Cortex of kidney (tissue), 1 donor: ENCODE measurements at places on chromosomes 2 and 18.

DNA sequence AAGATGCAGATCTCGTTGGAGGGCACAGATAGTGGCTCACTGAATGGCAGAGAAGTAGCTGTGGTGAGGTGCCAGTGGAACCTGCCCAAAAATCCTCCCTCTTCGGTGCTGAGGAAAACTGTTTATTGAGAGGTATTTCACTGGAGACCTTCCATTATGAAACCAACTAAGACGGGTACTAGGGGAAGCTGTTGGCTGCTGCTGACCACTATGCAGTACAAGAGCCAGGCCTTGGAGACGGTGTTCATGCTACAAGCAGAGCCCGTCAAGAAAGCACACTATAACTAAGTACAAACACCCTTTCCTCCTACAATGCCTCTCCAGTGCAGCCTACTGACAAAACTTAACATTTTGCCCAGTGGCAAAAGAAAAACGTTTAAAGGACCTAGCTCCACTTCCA, 4.6 kb downstream of the ARL5A start:
- DNase-seq: no peak

- DNase-seq: no peak
Observed at GRCh38 chr2:79292239-79292957, 132.8 kb upstream of the REG3A start.

- no peak for DNase-seq
Observed at GRCh38 chr2:222468346-222468745, 44.0 kb downstream of the SGPP2 start.

- no peak for DNase-seq
Observed at GRCh38 chr2:235901243-235901642, 266.9 kb downstream of the GBX2 start.

DNA sequence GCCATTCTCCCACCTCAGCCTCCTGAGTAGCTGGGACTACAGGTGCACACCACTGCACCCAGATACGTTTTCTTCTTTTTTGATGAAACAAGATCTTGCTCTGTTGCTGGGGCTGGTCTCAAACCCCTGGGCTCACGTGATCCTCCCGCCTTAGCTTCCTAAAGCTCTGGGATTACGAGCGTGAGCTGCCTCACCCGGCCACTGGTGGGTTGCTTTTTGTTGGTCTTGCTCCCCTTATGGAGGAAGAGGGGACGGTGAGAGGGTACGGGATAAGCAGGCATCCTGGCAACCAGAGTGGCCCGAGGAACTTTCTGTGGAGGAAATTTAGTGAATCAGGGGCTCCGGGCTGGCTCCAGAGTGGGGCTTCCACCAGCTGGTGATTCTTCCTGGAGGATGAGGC, 222.3 kb downstream of the HDAC4 start:
- no peak for DNase-seq

GRCh38 chr2:23069923-23070322, 315.1 kb upstream of the KLHL29 start:
- no peak for DNase-seq

- DNase-seq: no peak
Observed at GRCh38 chr2:196504788-196505187, 134.7 kb upstream of the CCDC150 start.

- DNase-seq: no peak
Observed at GRCh38 chr2:63053081-63053888, 2.7 kb downstream of the OTX1 start.

DNA sequence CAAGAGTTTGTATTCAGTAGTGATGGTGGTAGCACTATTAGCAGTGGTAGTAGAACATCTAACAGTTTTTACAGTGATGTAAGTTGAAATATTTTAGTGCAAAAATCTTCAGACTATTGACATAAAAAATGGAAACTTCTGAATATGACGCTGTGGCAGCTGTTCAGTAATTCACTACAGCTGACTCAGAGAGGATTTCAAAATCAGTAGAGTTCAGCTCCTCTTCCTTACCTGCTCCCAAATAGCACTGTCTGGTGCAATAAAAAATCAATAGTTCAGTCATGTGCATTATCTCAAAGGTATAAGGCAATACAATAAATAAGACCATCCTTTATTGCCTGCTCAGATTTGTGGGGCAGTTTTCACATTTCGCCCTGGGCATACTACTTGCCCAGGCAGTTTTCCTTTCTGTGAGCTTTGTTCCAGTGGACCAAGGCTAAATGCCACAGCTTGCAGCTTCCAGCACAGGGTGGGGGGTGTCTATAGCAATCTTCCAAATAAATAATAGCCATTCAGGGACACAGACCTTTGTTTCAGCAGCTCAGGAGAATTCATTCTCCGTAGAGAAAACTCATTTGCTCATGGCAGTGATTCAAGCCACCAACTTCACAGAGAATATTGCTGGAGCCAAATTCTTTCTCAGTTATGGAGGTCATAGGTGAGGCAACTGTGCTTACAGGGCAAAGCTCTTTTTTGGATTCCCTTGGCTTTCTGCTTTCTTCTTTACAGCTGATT, 33.9 kb upstream of the GORASP2 start:
- no peak for DNase-seq

DNA sequence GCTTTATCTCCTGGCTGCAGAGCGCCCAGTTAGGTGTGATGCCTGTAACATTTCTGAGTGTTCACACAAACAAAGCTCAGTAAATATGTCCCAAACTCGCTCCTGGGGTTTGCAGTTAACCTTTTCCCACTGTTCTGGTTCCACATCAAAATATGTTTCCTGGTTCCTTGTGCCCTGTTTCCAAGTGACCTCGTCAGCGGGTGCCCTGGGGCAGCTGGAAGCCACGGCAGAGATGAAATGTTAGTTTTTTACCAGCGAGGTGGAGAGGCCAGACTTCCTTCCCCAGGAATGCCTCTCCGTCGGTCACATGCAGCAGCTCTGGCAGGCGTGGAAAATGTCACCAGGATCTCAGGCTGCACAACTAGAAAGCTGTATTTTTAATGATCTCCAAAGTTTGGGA, 18.2 kb downstream of the NFATC1 start:
- DNase-seq: no peak

DNA sequence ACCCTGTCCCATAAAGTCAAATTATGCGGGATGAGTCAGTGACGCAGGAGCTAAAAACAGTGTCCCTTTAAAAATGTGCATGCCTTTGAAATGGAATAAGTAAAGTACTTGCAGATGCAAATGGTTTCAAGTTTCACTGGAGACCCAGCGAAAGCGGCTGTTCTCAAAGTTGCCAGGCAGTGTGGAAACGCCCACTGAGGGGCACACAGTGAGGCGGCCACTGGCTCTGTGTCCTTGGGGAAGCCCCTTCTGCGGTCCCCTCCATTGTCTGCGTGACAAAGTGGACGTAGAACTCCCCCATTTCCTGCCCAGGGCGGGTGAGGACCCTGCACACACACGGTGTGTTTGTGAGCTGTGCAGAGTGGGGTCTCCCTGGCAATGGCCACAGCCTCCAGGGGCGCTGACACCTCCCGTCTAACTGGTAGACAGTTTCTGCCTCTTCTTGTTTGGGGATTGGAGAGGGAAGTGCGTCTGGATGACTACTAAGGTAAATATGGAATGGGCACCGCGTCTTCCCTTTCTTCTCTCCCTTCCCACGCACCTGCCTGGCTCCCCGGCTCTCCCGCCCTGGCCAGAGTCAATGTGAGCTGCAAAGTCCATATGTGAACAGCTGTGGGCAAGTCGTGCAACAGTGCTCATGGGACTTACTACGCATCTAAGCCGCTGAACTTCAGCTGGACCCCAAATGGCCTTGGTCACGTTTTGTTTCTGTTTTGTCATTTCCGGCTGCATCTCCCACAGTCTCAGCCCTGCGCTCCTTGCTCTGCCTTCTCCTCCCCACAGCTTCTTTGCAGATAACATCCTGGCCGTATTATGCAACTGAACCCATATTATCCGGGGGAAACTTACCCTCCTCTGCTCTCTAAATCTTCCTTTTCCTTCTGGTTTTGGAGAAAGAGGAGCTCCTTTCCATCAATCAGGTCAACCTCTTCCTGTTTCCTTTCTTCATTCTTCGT, 33.7 kb upstream of the ZNF516 start:
- no peak for DNase-seq

DNA sequence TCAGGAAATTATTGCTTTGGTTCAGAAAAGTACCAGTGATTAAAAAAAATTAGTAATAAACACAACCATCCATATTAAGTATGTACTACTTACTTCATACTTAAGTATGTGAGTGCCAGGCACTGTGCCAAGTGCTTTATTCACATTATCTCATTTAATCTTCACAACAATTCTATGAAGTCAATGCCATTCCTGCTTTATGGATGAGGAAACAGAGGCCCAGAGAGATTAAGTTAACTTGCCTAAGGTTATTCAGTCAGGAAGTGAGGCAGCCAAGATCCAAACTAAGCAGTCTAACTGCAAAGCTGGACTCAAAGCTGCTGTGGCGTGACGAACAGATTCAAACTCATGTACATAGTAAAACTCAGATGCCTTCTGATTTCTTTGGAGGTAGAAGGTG, 22.3 kb downstream of the DTNB start:
- DNase-seq: no peak

GRCh38 chr2:32773448-32773808, 145.6 kb downstream of the TTC27 start:
- no peak for DNase-seq

DNA sequence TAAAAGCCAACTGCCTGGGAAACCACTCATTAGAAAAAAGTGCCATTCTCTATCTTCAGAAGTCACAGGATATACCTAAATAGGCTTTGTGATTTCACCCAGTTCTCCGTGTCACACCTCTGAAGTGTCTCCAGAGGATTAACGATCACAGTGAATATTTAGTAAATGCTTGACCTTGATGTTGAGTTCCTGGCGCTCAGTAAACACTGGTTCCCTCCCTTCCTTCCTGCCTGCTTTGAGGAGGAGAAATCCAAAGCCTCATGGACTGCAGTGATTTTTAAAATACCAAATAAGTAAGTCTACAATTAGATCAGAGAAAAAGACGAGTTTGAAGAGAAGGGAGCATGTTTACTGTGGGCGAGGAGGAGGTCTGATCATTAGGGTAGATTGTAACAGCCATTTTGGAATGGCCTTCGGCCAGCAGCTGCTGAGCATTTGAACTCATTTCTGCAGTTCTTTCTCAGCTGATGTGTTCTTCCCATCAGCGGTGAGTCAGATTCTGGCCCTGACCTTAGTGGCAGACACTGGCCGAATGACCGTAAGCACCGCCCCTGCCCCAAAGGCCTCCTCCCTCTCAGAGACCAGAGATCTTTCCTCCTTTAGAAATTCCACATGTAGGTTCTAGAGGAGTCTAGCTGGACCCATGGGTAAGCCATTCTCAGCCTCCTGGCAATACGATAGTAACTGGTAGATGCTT, 62.1 kb upstream of the SLC16A14 start:
- DNase-seq: no peak

GRCh38 chr2:235025800-235026536, 74.2 kb downstream of the SH3BP4 start:
- DNase-seq: no peak

GRCh38 chr2:33042265-33042664, 95.5 kb downstream of the LTBP1 start:
- no peak for DNase-seq
